ENCODE measurements at places on chromosomes 1 and 21.

- no peak for DNase-seq
Observed at GRCh38 chr1:25676488-25676887, 59.9 kb downstream of the MAN1C1 start.

- DNase-seq: no peak
Observed at GRCh38 chr1:19361611-19362147, 49.6 kb downstream of the SLC66A1 start.

DNA sequence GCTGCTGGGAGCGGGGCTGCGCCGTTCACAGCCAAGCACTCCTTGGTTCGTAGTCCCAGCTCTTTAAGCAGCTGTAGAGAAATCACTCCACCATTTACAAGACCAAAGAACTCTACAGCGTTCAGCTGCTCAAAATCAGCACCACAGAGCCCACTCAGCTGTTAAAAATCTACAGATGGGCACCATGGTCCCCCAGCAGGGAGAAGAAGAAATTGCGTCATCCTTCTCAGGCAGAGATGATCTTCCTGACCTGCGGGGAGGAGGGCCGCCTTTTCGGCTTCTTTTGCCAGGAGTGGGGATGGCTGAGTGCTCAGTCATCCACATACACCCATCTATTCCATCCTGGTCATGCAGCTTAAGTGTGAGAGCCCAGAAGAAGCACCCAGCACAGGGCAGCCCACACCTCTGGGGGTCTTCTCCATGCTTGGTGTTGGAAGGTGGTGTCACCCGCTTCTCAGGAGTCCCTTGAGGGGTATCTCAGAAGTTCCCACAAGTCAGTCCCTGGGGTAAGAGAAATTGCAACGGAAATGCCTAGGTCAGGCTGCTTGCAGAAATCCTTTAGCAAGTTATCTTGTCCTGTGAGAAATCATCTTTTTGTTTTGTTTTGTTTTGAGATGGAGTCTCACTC is 163.8 kb downstream of the NPHP4 start:
- DNase-seq: no peak

DNA sequence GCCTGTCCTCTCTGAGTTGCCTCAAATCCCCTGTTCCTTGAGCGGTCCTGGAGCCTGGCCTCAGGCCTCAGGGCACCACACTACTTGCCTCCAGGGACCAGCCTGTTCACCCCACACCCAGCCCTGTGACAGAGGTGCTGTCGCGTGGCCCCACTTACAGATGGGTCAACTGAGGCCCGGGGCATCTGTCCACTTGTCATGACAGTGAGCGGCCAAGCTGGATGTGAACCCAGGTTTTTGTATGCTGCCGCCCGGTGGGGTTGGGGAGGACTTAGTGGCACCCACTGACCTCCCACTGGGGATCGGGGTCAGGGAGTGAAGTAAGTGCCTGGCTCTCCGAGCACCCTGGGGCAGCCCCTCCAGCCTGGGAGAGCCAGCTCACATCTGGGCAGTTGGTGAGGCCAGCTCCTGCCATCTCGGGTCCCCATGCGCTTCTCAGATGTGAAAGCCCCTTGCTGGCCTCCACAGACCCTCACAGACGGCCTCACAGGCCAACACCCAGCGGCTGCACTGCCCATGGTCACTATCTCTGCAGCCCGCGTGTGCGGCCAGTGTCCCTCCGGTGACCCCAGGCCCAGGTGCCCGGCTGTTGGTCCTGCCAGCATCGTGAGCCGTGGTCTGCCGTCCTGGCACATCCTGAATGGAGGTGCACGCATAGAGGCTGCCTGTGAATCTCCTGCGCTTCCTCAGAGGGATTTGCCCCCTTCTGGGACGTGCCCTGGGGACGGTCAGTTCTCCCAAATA is 9.3 kb upstream of the FAAP20 start:
- DNase-seq: no peak

DNA sequence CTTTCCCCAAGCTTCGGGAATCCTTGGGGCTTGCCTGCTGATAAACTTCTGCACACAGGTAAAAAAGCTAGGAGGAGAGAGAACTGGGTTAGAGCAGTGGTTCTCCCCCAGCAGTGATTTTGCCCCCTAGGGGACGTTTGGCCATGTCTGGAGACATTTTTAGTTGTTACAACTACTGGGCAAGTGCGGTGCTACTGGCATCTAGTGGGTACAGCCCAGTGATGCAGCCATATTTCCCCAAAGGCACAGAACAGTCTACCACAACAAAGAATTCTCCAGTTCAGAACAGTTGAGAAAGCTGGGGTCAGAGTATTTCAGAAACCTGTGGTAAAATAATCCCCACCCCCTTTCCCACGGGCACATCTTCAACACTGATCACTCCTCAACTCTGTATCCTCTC is 41.3 kb downstream of the LRRC71 start:
- no peak for DNase-seq

- peak; percentile 74 for DNase-seq
Observed at GRCh38 chr1:84619383-84620102, 45.3 kb upstream of the CTBS start.
